ENCODE measurements at places on chromosomes 4 and X. TPM values are rescaled to one million over a fixed set of nuclear protein-coding genes. Genes with fewer than 3 reads are reported as not detected.

- DNase-seq, result no peak
- H3K27ac ChIP-seq, result no peak overlapping the region
- no peaks in the 10 kb centered on the region for H3K36me3 ChIP-seq
- no peaks in the 10 kb centered on the region for H3K27me3 ChIP-seq
These were observed 123.8 kb downstream of the RPS6KA6 start for GRCh38 chrX:84064164-84064563.

DNA sequence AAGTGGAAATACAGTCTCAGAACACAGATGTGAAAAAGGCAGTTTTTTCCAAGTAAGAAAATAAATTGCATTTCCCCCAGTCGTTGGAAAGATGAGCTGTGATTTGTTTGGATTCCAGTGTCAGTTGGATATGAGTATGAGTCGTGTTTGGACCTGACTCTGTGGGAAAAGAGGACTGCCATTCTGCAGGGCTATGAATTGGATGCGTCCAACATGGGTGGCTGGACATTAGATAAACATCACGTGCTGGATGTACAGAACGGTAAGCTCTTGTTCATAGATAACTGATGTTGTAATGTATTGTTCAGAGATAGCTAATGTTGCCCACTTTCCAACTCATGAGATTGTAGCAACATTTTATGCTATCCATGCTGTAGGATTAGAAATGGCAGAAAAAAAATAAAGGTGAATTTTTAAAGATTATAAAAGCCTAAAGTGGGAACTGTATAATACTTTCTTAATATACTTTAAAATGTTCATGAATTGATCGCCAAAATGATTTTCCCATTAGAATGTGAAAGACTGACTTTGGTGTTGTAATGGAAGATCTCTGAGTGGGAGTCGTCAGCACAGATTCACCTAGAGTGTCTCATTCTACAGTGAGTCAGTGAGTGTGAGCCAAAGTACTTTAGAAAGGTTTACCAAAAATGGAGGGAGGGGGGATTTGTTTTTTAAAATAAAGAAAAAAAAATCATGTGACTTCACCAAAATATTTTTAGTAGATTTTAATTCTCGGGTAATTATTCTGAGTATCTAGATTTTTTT is 178.7 kb downstream of the DCTD start:
- no peaks in the 10 kb centered on the region for H3K4me1 ChIP-seq
- H3K27ac ChIP-seq, result no peak overlapping the region
- no peak overlapping the region for H3K4me3 ChIP-seq
- H3K27me3 ChIP-seq, result no peaks in the 10 kb centered on the region

DNA sequence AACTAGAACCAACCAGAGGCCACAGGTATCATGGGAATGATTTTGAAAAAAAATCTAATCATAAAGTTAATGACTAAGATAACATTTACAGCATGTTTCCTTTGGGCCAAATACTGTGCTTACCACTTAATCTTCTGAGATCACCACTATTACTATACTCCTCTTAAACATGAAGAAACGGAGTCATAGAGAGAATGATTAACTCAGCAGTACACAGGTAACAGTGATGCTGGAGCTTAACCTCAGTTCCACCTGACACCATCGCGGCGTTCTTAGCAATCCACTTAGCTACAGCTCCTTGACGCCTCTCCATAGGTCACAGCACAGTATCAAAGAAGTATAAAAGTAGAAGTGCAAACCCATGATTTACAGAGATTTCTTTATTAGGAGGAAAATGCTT is 592.6 kb upstream of the SLIT2 start:
- H3K4me1 ChIP-seq, result no peaks in the 10 kb centered on the region
- no peak for DNase-seq
- H3K4me3 ChIP-seq, result no peak overlapping the region
- H3K36me3 ChIP-seq, result no peaks in the 10 kb centered on the region

GRCh38 chr4:16140879-16141249 is 57.0 kb upstream of the PROM1 start:
- no peak for DNase-seq
- no peaks in the 10 kb centered on the region for H3K27me3 ChIP-seq
- H3K27ac ChIP-seq, result no peak overlapping the region

GRCh38 chrX:46268412-46268811 is 276.8 kb downstream of the ZNF674 start:
- H3K4me1 ChIP-seq, result no peaks in the 10 kb centered on the region
- DNase-seq, result no peak
- H3K36me3 ChIP-seq, result no peaks in the 10 kb centered on the region

RAB39B gene
- 6.5 TPM for total RNA-seq

MUC7 gene
- not detected for total RNA-seq

DNA sequence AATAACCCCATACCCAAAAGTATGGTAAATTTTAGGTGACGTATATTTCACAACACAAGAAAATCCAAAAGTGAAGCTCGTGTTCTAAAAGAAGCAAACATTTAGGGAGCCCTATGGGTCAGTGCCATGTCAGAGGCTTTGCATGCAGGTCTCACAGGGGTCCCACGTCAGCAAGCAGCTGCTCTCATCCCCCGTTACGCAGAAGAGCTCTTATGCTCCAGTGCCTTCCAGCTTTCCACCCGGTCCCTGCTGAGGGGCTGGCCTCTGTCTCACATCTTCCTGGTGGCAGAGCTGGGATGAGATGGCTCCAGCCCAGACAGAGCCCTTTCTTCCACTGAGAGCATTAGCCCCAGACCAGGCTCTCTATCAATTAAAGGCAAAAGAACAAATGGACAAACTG is 82.0 kb downstream of the IRF2 start:
- H3K27ac ChIP-seq, result no peak overlapping the region
- H3K36me3 ChIP-seq, result peaks cover 57% of the 10 kb centered on the region
- no peaks in the 10 kb centered on the region for H3K27me3 ChIP-seq
- H3K4me3 ChIP-seq, result no peak overlapping the region
- H3K4me1 ChIP-seq, result peaks cover 27% of the 10 kb centered on the region

DNA sequence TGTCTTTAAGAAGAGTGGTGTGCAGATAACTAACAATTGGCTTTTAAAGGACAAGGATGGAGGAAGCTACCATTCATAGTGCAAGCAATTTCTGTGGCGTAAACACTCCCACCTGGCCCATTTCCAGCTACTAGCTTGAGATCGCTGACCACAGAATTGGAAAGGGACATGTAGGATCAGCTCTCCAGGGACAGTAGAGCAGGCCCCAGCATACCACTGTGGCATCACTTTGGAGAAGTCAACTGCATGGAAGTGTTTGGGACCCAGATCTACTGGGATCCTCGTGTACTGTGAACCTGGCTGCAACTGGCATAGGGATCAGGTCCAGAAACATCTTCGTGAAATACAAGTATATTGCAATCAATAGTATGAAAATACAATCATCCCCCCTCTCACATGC is 515.0 kb downstream of the INPP4B start:
- H3K4me3 ChIP-seq, result no peak overlapping the region
- no peaks in the 10 kb centered on the region for H3K36me3 ChIP-seq
- no peak for DNase-seq
- no peaks in the 10 kb centered on the region for H3K4me1 ChIP-seq

DNA sequence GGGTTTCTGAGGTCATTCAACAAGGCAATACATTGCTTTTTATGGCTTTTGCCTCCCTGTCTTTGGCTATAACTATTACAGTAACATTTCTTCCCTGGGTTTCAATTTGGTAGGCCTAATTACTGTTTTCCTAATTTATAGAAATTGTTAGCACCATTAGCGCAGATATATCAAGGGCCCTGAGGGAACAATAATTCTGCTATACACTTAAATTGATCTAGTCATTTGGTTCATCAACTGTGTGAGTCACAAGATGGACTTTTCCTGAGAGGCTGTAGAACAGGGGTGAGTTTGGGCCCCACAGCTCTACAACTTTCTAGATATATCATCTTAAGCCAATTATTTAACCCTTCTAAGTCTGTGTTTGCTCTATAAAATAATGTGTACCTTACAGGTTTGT is 107.9 kb downstream of the COMMD8 start:
- no peak overlapping the region for H3K27ac ChIP-seq
- H3K27me3 ChIP-seq, result 0 out of 2 replicates have a peak, but pooled peaks cover 3% of the 10 kb centered on the region
- H3K4me3 ChIP-seq, result no peak overlapping the region

FABP2 gene
- total RNA-seq, result not detected

CXCL13 gene
- not detected for total RNA-seq

DNA sequence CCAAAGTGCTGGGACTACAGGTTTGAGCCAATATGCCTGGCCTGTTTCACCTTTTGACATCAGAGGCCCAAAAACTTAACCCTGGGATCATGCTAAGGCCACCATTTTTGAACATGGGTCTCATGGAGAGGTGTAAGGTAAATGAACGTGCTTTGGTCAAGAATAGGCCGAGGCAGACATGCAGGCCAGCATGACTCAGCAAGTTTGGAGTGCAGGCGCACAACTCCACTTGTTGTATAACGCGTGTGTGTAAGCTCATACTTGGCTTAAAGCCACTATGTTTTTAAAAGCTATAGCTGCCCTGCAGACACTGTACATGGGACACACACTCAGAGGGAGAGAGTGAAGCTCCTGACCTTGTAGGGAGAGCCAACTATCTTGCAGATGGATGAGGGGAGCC is 43.8 kb upstream of the HPSE start:
- no peaks in the 10 kb centered on the region for H3K36me3 ChIP-seq
- no peak overlapping the region for H3K27ac ChIP-seq
- no peak for DNase-seq
- H3K4me3 ChIP-seq, result no peak overlapping the region

GRCh38 chr4:21032089-21032645 is 331.9 kb downstream of the PACRGL start:
- H3K27me3 ChIP-seq, result no peaks in the 10 kb centered on the region
- no peak overlapping the region for H3K27ac ChIP-seq
- DNase-seq, result no peak
- H3K36me3 ChIP-seq, result no peaks in the 10 kb centered on the region
- no peak overlapping the region for H3K4me3 ChIP-seq
- H3K4me1 ChIP-seq, result no peaks in the 10 kb centered on the region

- H3K27me3 ChIP-seq, result no peaks in the 10 kb centered on the region
- no peak overlapping the region for H3K27ac ChIP-seq
- no peaks in the 10 kb centered on the region for H3K36me3 ChIP-seq
- H3K4me3 ChIP-seq, result no peak overlapping the region
- no peaks in the 10 kb centered on the region for H3K4me1 ChIP-seq
These were observed 10.7 kb downstream of the PDE6B start for GRCh38 chr4:635851-636627.

TCEANC gene
- 3.0 TPM for total RNA-seq

- no peak for DNase-seq
- no peaks in the 10 kb centered on the region for H3K27me3 ChIP-seq
- H3K4me1 ChIP-seq, result no peaks in the 10 kb centered on the region
- no peaks in the 10 kb centered on the region for H3K36me3 ChIP-seq
- no peak overlapping the region for H3K27ac ChIP-seq
- no peak overlapping the region for H3K4me3 ChIP-seq
These were observed 114.8 kb downstream of the STOX2 start for GRCh38 chr4:184019667-184020623.

DNA sequence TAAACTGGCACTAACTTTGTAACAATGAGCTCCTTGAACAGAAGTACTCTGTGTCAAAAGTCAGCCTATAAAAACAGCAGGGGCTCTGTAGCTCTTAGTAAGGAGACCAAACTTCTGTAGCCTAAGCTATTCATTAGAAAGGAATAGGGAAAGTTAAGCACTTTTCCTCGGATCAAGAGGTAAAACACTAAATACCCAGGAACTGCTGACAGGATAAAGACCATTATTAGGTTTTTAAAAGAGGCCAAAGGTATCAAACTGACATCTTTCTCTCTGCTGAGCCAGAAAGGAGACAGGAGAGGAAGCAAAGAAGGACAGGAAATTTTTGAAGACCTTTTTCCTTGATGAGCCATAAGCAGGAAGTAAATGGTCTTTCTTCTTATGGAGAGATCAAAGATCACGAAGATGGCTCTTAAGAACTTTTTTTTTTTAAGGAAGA is 31.9 kb downstream of the ANAPC10 start:
- H3K4me1 ChIP-seq, result no peaks in the 10 kb centered on the region
- no peaks in the 10 kb centered on the region for H3K36me3 ChIP-seq
- no peak overlapping the region for H3K4me3 ChIP-seq
- no peak for DNase-seq
- H3K27ac ChIP-seq, result no peak overlapping the region

CENPVL1 gene
- total RNA-seq, result not detected

PIGA gene
- total RNA-seq, result 15.3 TPM

FAM47B gene
- not detected for total RNA-seq

TMEM31 gene
- not detected for total RNA-seq

GRCh38 chr4:81814987-81815541 is 343.4 kb upstream of the RASGEF1B start:
- no peaks in the 10 kb centered on the region for H3K4me1 ChIP-seq
- H3K36me3 ChIP-seq, result no peaks in the 10 kb centered on the region
- no peak overlapping the region for H3K4me3 ChIP-seq
- no peak for DNase-seq

PNMA5 gene
- not detected for total RNA-seq

AFF2 gene
- total RNA-seq, result not detected

ARL13A gene
- not detected for total RNA-seq

DNA sequence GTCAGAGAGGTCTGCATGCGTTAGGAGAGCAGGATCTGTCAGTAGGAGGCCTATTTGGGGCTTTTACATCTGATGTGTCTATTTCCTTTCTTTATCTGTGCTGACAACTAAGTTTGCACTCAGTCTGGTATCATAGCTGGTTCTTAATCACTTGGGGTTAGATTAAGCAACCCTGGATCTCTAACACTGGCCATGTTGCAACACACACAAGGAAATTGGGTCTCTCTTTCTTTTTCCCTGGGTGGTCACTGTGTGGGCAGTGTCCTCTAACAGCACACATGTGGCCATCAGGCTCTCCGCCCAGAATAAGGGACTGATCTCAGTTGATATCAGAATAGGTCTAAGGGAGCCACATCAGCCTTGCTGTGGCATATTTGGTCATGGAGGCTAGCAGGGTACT is 38.9 kb downstream of the IGFBP7 start:
- no peaks in the 10 kb centered on the region for H3K36me3 ChIP-seq
- no peaks in the 10 kb centered on the region for H3K4me1 ChIP-seq
- no peak overlapping the region for H3K27ac ChIP-seq
- no peak overlapping the region for H3K4me3 ChIP-seq

- H3K27ac ChIP-seq, result no peak overlapping the region
- no peak for DNase-seq
- H3K4me3 ChIP-seq, result no peak overlapping the region
- H3K36me3 ChIP-seq, result no peaks in the 10 kb centered on the region
These were observed 273.7 kb downstream of the GPAT3 start for GRCh38 chr4:83809581-83809980.

DNA sequence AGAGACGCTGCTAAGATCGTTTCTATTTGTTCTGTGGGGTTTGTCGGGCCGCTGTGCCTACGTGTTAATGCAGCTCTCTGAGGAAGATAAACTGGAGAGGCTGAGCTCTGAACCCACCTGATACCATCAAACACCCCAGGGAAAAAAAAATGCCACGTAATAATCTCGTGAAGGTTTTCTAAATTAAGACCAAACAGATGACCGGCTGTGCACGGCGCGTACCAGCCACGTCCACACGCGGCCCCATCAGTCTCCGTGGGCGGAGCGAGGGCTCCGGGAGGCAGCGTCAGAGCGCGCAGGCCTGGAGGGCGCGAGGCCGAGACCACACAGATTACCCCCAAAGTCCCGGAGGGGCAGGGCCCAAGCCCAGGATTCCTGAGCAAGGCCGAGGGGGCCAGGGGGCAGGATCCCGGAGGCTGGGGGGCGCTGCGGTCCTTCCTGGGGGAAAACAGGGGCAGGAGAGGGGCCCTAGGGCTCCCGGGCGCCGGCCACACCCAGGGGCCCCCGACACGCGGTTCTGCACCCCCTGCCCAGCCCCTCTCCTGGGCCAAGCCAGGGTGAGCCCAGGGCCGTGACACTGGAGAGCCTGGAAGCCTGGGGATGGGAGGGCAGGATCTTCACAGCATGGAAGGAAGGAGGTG is 91.9 kb downstream of the FAM53A start:
- no peak overlapping the region for H3K27ac ChIP-seq
- H3K4me1 ChIP-seq, result no peaks in the 10 kb centered on the region
- H3K27me3 ChIP-seq, result no peaks in the 10 kb centered on the region
- no peak overlapping the region for H3K4me3 ChIP-seq

TGIF2LX gene
- not detected for total RNA-seq

ITM2A gene
- 32.8 TPM for total RNA-seq

ADAM29 gene
- total RNA-seq, result not detected

Data from GM12878 (cell line).